Tongue (tissue), 3 donors: ENCODE measurements at places on chromosomes 4 and X.
A peak's percentile ranks its signal among the peaks of the same experiment; 100 is the strongest.

DNA sequence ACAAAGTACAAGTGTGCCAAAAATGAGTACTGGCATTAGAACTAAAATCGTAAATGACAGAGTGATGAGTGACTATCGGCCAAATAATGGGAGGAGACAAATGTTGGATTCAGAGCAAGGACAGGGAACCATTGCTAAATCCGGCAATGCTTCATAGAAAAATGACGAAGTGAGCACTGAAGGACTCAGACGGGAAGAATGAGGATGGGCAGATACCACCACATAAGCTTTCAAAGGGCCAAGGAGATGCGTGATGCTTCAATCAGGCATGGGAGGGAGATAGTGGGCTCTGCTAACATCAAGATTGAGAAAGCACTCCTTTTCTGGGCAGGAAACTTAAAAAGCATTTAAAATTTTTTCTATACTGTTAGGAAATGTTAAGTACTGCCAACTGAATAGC, 21.6 kb downstream of the RBBP7 start:
- no peak for DNase-seq

DNA sequence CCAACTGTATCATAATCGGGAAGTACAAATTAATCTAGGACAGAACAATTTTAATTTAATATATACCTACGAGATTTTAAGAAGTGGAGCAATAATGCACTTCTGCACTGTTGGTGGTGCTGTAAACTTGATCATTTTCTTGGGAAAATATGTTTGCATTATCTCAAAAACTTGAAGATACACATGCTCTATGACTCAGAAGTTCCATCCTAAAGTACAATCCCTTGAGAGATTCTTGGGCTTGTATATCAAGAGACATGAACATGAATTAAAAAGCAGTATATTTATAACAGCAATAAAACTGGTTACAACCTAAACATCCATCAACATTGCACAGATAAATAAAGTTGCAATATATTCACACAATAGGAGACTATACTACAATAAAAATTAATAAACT, 168.8 kb downstream of the CLCN4 start:
- DNase-seq: no peak

DNA sequence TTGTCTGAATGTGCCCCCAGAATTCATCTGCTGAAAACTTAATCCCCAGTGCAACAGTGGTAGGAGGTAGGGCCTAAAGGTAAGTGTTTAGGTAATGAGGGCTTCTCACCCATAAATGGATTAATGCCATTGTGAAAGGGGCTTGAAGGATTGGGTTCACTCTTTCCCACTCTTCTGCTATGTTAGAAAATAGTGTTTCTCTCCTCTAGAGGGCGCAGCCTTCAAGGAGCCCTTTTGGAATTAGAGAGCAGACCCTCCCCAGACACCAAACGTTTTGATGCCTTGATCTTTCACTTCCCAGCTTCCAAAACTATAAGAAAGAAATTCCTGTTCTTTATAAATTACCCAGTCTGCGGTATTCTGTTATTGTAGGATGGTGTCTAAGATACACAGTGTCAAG, 706.4 kb downstream of the SMARCA1 start:
- DNase-seq: no peak

DNA sequence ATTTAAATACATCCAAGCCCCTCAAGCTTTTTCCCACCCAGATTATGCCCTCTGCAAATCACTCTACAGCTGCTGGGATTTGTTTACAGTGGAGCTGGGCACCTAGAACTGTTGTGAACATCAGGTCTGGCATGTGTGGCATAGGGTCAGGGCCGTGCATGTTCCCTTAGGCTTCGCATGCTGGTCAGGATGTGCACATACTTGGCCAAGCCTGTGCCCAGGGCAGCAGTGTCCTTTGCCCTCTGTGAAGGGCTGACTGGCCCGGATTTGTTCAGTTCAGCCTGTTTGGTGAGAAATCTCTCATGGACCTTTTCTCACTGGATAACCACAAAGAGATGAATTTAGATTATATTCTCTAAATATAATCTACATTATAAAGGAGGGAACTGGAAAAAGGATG, 471.9 kb downstream of the TRIML1 start:
- DNase-seq: no peak

- no peak for DNase-seq
These were observed 1137.6 kb upstream of the IGFBP7 start for GRCh38 chr4:58247792-58248191.

DNA sequence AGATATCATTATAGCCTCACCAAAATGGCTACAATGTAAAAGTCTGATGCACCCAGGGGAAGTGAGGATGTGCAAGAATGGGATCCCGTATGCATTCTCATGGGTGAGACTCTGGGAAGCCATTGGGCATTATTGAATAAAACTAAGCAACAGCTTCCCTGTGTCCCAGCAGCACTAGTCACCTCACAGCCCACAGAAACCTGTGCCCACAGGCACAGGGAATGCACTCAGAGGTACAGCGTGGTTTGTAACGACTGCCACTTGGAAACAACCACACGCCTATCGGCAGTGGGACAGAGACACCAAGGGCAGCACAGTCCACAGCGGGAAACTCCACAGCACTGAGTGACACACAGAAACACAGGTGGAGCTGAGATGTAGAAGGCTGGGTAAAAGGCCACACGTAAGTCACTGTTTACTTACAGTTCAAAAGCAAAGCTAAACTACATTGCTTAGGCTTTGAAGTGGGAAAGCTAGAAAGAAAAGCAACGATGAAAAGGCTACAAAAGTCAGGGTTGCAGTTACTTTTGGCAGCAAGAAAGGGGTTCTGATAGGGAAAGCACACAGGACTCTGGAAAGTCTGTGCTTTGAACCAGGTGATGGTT, 69.2 kb downstream of the HAUS3 start:
- DNase-seq: no peak

GRCh38 chr4:26034849-26035248, 120.8 kb downstream of the SMIM20 start:
- DNase-seq: no peak

- no peak for DNase-seq
These were observed 24.0 kb upstream of the ANKRD50 start for GRCh38 chr4:124736526-124736925.

DNA sequence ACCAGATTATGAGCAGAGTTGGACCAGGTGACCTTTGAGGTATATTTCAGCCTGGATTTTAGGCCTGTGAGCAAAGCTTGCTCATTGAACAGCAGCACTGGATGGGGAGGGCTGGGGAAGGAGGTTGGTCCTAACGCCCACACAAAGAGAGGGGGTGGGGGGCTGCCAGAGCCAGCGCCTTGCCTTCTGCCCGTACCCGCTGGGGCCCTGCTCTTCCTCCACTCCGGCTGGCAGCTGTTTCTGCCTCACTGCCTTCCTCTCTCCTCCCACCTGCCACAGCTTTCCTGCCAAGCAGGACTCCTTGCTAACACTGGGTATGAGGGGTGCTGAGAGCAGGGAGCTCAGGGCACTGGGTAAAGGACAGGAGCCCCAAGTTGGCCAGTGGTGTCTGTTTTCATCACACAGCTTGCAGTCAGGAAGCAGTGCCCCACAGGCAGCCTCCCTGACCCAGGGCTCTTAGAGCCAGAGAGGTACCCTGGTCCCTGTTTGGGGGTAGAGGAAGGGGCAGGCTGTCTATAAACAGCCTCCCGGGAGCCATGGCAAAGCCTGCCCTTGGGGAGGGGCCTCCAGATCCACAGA, 6.1 kb downstream of the NALF2 start:
- no peak for DNase-seq

- peak; percentile 77 for DNase-seq
These were observed 852.0 kb downstream of the PCDH18 start for GRCh38 chr4:136680271-136680670.

DNA sequence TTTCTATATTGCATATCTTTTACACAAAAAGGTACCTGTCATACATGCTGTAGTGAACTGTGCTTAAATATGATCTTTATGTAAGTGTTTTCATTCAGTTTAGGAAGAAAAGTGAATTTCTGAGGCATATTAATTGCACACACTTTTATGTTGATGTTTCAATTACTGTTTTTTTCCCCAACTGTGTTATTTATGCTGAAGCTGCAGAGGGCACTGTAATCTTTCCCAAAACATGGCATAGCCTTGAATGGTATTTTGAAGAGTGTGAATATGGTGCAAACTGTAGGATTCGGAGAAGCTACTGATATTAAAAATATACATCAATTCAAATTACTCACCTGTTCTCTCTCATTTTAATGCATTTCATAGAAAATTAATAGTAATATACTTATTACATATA, 6.0 kb upstream of the CENPE start:
- peak; percentile 49 for DNase-seq

- peak; percentile 37 for DNase-seq
These were observed 52.7 kb downstream of the DCLK2 start for GRCh38 chr4:150130933-150131332.

GRCh38 chr4:69731847-69732246, 28.6 kb downstream of the SULT1B1 start:
- peak; percentile 86 for DNase-seq

GRCh38 chrX:8341814-8342590, 122.6 kb upstream of the VCX3B start:
- DNase-seq: no peak

DNA sequence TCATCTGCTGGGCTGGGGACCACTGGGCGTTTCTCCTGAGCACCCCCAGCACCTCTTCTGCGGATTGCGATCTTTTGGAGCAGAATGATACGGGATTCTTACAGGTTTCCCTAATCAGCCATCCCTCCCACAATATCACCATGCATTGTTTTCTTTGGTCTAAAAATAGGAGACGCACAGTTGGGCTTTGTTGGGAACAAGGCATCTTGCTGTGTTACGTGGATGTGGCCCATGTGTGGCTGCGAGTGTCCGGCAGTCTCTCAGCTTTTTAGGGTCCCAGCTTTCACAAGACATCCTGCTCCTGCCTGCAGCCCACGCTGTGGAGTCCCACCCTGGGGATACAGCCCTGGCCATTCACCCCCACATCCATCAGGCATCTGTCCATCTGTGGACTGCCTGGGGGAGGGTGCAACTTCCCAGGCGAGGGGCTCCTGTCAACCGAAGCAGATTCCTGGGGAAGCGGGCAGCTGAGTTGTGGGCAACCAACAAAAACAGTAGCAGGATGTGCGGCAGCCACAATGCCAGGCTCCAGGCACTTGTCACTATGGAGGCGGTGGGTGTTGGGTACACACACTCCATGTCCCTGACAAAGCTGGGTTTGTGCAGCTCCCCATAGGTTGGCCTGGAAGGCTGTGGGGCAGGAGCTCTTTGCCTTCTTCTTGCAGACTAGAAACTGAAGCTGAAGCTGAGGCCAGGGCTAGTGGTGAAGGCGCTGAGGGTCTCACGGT, 185.5 kb upstream of the PSAPL1 start:
- no peak for DNase-seq

GRCh38 chr4:14879683-14880082, 122.6 kb upstream of the CPEB2 start:
- no peak for DNase-seq

DNA sequence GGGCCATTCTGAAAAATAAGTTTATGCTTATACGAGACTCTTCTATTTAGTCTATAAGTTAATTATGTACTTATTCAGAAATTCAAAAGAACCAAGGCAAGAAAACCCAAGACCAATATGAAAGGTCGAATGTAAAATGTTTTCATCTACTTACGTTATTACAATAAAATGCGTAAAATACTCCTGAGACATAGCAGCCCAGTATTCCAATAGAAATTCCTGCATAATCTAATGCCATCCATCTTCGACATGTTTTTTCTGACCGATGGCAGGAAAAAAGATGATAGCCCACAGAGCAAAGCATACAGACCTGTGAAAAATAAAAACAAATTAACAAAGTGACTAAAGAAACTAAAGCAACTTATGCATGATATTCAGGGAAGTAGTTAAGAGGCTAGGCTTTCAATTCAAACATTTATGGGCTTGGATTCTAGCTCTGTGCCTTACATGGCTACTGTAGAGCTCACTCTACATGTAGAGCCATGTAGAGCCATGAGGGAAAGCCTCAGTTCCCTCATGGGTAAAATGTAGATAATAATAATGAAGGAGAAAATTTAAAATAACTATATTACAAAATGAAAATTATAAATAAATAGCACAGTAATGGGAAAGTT, 9.1 kb downstream of the PAQR3 start:
- DNase-seq: no peak

DNA sequence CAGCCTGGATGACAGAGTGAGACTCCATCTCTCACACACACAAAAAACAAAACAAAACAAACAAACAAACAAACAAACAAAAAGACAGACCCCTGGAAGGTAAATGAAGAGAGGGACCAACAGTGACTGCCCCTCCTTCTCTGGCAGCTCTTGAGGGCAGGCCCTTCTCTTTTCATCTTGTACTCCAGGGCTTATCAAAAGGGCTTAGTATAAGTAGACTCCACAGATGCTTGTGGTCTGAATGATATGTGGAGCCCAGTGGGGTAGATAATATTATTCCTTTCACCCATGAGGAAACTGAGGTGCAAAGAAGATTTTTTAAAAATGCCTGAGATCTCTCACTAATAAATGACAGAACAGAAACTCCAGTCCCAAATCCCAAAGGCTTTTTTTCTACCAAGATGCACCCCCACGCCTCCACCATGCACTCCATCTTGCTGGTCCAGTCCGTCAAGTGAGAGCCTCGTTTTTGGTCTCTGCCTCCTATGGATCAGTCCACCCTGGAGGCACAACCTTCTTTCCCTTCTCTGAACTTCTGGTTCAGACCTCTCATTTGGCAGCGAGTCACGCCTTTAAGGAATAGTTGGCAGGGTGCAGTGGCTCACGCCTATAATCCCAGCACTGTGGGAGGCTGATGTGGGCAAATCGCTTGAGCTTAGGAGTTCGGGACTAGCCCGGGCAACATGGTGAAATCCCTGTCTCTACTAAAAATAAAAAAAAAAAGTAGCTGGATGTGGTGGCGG, 17.0 kb upstream of the CHRNA9 start:
- no peak for DNase-seq

DNA sequence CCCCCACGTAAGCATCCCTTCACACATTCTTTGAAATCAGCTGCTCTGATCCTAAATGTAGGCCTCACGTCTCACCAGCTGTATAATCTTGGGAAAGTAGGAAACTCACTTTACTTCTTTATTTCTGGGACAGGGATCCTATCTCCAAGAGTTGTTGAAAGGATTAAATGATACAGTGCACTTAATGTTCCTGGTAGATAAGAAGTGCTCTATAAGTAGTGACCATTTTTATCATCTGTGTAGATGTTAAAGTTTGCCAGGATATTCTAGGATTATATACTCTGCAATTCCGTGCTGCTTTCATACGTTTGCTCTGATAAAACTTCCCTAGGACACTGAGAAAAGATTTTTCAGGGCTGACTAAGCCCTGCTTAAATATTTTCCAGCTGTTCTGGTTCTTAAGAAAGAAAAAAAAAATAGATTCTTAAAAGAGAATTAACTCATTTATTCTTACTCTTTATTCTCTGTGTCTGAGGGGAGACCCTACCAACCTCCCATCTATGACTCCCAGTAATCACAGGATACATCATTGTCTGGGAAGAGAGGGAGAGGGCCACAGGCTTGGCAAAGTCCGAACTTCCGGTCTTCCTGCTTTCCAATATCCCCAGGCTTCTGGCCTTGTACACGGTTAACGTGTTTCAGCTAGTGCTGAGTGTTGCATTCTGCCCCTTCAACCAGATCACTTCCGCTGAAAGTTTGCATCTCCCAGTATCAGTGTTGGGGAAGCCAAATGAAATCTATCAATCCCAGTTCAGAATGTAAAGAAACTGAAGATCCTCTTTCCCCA, 269.2 kb downstream of the TRIML1 start:
- DNase-seq: peak; percentile 9

DNA sequence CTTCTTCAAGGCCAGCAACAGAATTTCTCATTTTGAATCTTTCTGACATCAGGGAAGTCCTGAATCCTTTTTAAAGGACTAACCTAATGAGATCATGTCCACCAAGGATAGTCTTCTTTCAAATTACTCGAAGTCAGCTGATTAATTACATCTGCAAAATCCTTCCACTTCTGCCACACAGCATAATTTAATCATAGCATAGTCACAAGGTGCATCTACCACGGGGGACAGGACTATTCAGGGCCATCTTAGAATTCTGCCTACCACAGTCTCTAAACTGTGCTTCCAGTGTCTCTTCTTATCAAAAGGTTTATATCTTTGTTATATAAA, 53.7 kb downstream of the ATP10D start:
- DNase-seq: no peak
